ENCODE measurements at places on chromosomes 7 and 10.

GRCh38 chr10:97000487-97001182 is 168.5 kb downstream of the LCOR start:
- DNase-seq = no peak

GRCh38 chr7:28364082-28364481 is 48.2 kb upstream of the CREB5 start:
- no peak for DNase-seq

DNA sequence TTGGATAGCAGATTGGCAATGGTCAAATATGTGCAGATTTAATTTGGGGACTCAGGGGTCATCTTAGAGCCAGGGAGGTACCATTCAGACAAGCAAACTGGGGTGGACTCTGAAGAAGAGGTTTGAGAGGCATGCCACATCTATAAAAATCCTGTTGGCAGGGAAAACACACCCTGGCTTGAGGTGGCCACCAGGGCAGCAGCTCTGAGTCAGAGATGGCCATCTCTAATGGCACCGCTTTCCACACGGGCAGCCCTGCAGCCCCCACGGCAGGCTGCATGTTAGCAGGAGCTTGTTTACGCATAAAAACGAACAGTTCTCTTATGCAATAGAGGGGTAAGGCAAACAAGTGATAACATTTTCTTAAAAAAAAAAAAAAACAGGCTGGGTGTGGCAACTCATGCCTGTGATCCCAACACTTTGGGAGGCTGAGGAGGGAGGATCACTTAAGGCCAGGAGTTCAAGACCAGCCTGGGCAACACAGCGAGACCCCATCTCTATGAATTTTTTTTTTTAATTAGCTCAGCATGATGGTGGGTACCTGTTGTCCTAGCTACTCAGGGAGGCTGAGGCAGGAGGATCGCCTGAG is 14.9 kb downstream of the DLG5 start:
- DNase-seq = no peak

GRCh38 chr7:44383566-44383965 is 58.2 kb upstream of the CAMK2B start:
- no peak for DNase-seq

DNA sequence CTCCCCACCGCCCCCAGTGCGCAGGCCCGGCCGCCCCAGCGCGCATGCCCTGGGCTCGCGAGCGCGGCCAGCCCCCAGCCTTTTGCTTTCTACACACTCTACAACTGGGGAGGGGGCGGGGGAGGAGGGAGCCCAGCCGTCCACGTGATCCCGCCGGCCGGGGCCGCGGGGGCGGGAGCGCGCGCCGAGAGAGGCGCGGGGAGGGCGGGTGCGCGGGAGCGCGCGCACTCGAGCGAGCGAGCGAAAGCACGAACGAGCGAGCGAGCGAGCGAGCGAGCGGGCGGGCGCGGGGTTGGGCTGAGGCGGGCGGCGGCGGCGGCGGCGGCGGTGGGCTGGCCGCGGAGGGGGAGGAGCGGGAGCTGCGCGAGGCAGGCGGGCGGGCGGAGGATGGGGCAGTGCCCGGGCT is at the start of gene AUTS2:
AUTS2 (plus strand) TSS at position 395 of the 406 bp plus-strand sequence. CDS start 1,179 bp downstream, outside the sequence.
- no peak for DNase-seq

GRCh38 chr7:11613292-11613930 is 218.6 kb downstream of the THSD7A start:
- DNase-seq = no peak

- no peak for DNase-seq
Measured at GRCh38 chr10:75525646-75526045, 94.2 kb downstream of the LRMDA start.

GRCh38 chr7:221978-222715 is 29.8 kb downstream of the FAM20C start:
- DNase-seq = no peak

DNA sequence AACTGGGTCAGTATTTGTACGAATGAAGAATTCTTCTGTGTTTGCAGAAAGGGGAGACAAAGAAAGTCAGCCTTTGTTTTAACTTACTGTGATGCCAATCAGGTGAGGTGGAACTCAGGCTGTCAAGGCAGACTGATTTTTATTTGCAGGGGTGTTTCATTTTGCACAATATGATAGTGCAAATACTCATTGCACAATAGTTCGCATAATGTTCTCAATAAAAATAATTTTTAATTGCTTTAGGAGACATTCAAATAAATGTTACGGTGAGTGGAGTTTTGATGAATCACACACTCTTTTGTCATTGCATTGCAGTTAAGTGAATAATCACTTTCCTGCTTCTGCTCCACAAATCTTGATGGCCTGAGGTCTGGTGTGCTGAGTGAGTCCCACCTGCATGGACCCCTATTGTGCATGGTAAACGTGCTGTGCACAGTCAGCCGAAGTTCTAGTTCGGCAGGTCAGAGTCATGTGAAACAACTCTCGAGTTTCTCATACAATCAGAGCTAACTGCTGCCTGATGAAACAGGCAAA is 141.3 kb upstream of the FZD8 start:
- DNase-seq = no peak

GRCh38 chr10:16105082-16105481 is 244.8 kb upstream of the MINDY3 start:
- no peak for DNase-seq

GRCh38 chr10:21515361-21516241 is 9.9 kb downstream of the SKIDA1 start:
- no peak for DNase-seq

DNA sequence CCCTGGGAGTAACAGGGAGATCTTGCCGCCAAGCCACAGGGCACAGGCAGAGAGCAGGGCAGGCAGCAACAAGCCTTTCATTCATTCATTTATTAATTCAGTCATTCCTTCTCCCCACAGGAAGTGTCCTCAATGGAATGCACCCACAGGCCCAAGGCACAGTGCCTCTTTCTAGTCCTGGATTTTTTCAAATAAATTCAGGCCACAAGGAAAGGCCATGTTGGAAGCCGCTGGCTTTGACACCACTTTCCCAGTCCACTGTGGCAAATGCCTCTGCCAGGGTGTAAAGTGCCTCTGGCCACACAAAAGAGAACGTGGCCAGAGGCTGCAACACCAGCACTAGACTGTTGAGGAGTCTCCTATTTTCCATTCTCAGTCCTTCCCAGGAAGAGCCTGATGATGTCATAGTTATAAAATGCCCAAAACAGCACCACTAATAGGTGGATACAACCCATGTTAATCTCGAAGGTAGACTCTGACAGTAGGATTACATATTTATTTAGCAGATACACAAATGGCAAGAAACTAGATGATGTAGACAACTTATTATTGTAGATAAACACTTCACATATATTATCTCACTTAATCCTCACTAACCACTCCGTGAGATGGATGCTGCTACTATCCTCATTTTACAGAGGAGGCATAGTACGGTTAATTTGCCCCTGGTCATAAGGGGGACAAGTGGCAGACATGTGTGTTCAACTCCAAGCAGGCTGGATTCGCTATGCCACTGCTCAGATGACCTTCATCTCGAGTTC is 5.5 kb downstream of the JAZF1 start:
- DNase-seq = no peak

DNA sequence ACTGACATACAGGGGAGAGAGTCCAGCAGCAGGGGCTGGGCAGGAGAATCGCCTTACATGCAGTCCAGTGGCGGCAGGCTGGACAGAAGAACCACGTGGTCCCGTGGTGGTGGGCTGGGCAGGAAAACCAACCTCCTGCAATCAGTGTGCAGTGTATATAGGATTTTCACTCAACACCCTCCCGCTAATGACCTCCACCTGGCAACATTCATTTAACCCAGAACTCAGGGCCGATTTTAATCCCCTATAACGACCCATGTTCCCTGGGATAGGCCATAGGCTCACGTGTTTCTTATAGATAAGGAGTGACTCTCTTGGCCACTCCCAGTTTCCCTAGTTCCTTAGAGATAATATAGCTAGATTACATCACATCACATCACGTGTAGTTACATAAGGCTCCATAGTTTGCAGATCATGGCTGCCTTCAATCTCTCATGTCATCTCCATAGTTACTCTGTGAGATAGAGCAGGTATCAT is 19.4 kb downstream of the MTURN start:
- no peak for DNase-seq

DNA sequence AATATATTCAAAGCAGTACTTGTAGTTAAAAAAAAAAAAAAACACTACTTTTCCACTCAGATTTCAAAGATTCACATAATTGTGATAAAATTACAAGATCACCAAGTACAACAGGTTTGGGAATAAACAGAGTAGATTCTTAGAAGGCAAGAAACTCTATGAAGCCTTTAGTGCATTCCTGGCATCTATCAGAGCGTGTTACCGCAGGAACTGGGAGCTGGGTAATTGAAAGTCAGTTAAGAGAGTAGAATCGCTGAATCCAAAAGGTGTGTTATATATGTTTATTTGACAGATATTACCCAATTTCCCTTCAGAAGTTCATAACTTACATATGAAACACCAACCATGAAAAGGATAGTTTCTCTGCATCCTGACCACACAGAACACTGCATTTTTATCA is 159.2 kb upstream of the PLXNA4 start:
- no peak for DNase-seq

All from CD8-positive, alpha-beta memory T cell (primary cell).